NCI-H1694 treated with DMSO at 0.1 percent for 48 hours (cell line): ENCODE measurements at places on chromosomes 7 and 10.

- no peak for DNase-seq
These were observed 201.7 kb downstream of the BICC1 start for GRCh38 chr10:58714409-58714808.

- DNase-seq: no peak
These were observed 16.6 kb upstream of the GNA12 start for GRCh38 chr7:2860627-2861133.

- peak; percentile 44 for DNase-seq
These were observed 5.9 kb downstream of the ADK start for GRCh38 chr10:74156919-74157289.

DNA sequence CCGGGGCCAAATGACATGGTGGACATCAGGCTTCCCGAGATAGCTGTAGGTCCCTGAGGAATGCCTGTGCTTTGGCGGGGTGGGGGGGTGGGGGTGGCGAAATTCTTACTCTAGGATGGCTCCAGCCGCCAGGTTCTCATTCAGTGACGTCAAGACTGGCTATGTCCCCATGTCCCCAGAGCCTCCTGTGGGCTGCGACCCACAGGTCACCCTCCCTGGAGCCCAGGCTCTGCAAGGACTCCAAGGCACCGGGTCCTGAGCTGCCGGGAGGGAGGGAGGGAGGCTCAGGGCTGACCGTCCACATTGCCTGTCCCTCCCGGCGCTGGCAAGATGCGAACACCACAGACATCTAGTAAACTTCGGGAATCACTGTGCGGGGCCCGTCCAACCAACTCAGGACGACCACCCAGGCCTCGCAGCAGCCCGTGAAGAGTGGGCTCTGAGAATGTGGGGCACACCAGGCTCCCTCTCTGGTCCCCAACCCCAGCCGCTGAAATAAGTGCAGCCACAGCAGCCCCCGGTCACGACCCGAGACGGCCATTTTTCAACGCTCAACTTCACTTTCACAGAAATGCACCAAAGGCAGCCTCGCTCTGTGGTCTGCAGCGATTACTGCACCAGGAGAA, 12.6 kb downstream of the GPR146 start:
- no peak for DNase-seq

- DNase-seq: peak; percentile 85
These were observed 177.1 kb upstream of the SVIL start for GRCh38 chr10:29811751-29812427.

DNA sequence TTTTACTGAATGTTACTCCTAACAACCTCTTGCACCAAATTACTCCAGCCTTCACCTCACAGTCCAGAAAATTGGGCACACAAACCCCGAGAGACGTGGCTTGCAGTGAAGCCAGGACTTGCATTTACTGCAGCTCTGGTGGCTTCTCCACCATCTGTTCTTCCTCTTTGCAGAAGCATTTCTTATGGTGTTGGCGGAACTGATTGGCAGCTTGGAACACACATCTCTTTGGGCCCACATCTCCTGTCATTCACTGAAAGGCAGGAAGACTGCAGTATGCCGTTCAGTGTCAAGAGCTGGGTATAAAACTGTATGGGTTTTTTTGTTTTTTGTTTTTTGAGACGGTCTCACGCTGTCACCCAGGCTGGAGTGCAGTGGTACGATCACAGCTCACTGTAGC, 38.3 kb upstream of the PRKAR1B start:
- no peak for DNase-seq

DNA sequence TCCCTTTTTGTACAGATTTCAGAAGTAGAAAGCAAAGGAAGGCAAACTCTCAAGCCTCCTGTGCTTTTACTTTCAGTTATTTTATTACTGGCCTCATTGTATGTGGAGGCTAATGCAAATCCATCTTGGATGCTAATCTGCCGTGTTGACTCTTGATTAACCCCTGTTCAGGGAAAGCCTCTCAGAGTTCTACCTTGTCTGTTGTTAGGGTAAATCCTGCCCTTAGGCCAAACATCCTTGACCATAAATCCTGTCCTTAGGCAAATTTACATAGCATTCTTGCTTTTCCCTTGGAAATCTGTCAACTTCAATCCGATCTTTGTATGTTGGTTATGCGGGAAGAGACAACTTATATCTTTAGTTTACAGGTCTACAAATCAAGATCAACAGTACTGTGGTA, 709.9 kb upstream of the LRRTM3 start:
- no peak for DNase-seq

DNA sequence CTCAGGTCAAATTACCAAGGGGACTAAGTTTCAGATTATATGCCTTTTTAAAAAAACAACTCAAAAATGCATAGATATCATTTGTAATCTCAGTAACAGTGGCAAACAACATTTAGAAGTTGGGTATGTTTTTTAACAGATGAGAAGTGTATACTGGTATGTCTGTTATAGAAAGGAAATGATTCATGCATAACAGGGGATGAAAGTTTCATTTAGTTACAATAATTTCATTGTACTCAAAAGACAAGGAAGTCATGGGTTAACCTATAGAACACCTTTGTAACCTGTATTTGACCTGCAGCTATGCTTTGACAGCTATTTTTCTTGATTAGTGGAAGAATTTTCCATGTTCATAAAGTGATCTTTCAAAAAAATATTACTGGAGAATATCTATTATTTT, 35.4 kb upstream of the FAM133B start:
- DNase-seq: no peak

- DNase-seq: no peak
These were observed 24.4 kb upstream of the PWWP2B start for GRCh38 chr10:132372516-132373095.

- no peak for DNase-seq
These were observed 57.9 kb downstream of the NPY start for GRCh38 chr7:24341691-24342413.

DNA sequence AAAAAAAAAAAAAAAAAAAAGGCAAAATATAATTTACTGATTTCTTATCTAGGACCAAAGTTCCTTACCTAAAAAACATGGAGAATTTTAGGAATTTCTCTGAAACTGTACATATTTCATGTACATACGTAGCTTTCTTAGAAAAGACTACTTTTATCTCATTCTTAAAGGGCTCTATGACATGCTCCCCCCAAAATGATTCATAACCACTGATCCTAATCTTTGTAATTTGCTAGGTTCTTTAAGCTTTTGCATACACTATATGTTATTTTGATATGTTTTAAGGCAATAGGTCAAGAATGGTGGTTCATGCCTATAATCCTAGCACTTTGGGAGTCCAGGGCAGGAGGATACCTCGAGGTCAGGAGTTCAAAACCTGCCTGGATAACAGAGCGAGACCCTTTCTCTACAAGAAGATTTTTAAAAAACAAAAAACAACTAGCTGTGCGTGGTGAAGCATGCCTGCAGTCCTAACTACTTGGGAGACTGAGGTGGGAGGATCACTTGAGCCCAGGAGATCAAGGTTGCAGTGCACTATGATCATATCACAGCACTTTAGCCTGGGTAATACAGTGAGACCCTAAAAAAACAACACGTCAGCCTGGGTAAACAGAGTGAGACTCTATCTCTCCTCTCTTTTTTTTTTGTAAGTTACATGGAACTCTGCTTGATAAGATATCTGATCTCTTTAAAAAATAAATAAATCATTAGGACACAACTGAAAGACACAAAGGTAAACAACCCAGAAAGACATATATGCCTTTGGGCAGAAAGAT, 54.8 kb downstream of the ATAD1 start:
- DNase-seq: no peak
